Epithelial cell of alveolus of lung (primary cell): ENCODE measurements at places on chromosomes 6 and 20. TPM values are rescaled to one million over a fixed set of nuclear protein-coding genes. Genes with fewer than 3 reads are reported as not detected.

The CEBPB gene
- total RNA-seq: 101 and 226 TPM in 2 replicates

The OR12D3 gene
- total RNA-seq: not detected in 2 replicates

The FAM209B gene
- not detected in 2 replicates for total RNA-seq

The FAXC gene
- 2.2 and 3.8 TPM in 2 replicates for total RNA-seq

The IL17F gene
- total RNA-seq: not detected in 2 replicates

The HSD17B8 gene
- 4.9 and 16.4 TPM in 2 replicates for total RNA-seq

The COL12A1 gene
- total RNA-seq: 110 and 455 TPM in 2 replicates

The SFTA2 gene
- not detected in 2 replicates for total RNA-seq

The KIF6 gene
- under 0.01 and 0.32 TPM in 2 replicates for total RNA-seq

The MYH7B gene
- not detected in 2 replicates for total RNA-seq

The WFDC10B gene
- not detected in 2 replicates for total RNA-seq
